ENCODE measurements at places on chromosomes 3 and 15. TPM values are rescaled to one million over a fixed set of nuclear protein-coding genes. Genes with fewer than 3 reads are reported as not detected.

Gene LPCAT4
- total RNA-seq, result 31.5 TPM

Gene RTP3
- not detected for total RNA-seq

Gene PLD1
- total RNA-seq, result 25.4 TPM

Gene SKOR1
- total RNA-seq, result 0.52 TPM

Gene WDR49
- total RNA-seq, result 1.2 TPM

Gene TKT
- 432 TPM for total RNA-seq

Gene ZCWPW2
- total RNA-seq, result 0.96 TPM

Gene SNX22
- total RNA-seq, result 28.3 TPM

Gene TTC21A
- total RNA-seq, result 11.6 TPM

Gene SLC28A1
- not detected for total RNA-seq

- no peak overlapping the region for H3K27ac ChIP-seq
- no peaks in the 10 kb centered on the region for H3K27me3 ChIP-seq
- no peak for DNase-seq
- H3K36me3 ChIP-seq, result no peaks in the 10 kb centered on the region
- H3K4me1 ChIP-seq, result peaks cover 8% of the 10 kb centered on the region
- no peak overlapping the region for H3K4me3 ChIP-seq
Measured at GRCh38 chr15:84947947-84948830, 33.5 kb upstream of the PDE8A start.

- no peak overlapping the region for H3K4me3 ChIP-seq
- no peaks in the 10 kb centered on the region for H3K36me3 ChIP-seq
- H3K4me1 ChIP-seq, result peaks cover 20% of the 10 kb centered on the region
- no peak overlapping the region for H3K27ac ChIP-seq
- no peaks in the 10 kb centered on the region for H3K27me3 ChIP-seq
- no peak for DNase-seq
Measured at GRCh38 chr3:171267104-171267503, 193.1 kb downstream of the TNIK start.

- no peak for DNase-seq
- no peak overlapping the region for H3K4me3 ChIP-seq
- H3K36me3 ChIP-seq, result no peaks in the 10 kb centered on the region
Measured at GRCh38 chr3:25074149-25074548, 353.9 kb upstream of the RARB start.

DNA sequence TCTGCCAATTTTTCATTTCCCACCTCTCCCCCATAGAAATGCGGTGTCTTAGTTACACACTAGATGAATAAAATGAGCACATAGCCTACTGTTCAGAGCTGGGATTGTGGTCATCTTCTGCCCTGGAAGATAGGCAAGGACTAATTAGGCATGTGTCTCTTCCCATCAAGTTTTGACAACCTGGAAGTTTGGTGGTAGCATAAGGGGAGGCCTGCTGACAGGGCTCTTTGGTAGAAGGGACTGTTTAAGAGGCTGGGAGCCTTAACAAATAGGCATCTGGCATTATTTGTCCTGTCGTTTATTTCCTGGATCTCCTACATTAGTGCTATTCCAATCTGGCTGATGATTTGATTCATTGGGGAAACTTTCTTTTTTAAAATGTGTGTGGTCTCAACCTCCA lies 512.3 kb downstream of the ZNF385D start:
- no peaks in the 10 kb centered on the region for H3K4me1 ChIP-seq
- no peak overlapping the region for H3K4me3 ChIP-seq
- H3K27me3 ChIP-seq, result no peaks in the 10 kb centered on the region

- no peaks in the 10 kb centered on the region for H3K27me3 ChIP-seq
- H3K4me3 ChIP-seq, result no peak overlapping the region
- H3K4me1 ChIP-seq, result peaks cover 8% of the 10 kb centered on the region
- DNase-seq, result no peak
Measured at GRCh38 chr3:158737976-158738615, 5.8 kb upstream of the RARRES1 start.

DNA sequence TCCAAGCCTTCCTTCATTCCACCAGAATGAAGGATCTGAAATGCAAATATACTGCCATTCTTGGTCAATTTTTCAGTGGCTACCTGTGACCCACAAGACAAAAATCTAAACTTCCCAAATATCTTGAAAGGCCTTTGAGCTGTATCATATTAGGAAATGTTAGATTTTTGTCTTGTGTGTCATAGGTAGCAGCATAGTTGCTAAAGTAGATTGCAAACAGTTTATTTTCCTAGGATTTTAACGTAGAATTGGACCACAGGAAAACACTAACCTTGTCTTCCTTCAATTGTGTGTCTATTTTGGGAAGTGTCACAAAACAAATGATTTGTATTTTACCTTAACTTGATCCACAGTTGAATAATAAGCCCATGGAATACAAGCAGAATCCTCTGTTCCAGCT lies 42.4 kb downstream of the CP start:
- peaks cover 15% of the 10 kb centered on the region for H3K36me3 ChIP-seq
- H3K27ac ChIP-seq, result no peak overlapping the region
- DNase-seq, result no peak
- H3K4me3 ChIP-seq, result no peak overlapping the region
- H3K4me1 ChIP-seq, result peaks cover 19% of the 10 kb centered on the region

- H3K4me3 ChIP-seq, result no peak overlapping the region
- DNase-seq, result no peak
- no peaks in the 10 kb centered on the region for H3K4me1 ChIP-seq
- no peaks in the 10 kb centered on the region for H3K36me3 ChIP-seq
Measured at GRCh38 chr3:130789782-130790322, 43.2 kb upstream of the PIK3R4 start.

DNA sequence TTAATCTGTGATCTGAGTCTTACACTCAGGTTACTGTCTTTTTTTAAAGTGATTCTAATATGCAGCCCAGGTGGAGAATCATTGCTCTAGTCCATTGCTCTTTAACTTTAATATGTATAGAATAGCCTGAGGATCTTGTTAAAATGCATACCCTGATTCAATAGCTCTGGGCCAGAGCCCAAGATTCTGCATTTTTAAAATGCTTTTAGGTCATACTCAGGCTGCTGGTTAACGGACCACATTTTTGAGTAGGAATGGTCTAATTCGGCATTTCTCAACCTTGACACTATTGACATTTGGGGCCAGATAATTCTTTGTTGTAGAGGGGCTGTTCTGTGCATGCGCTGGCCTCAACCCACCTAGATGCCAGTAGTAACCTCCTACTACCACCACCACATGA lies 20.9 kb upstream of the FSTL1 start:
- no peak overlapping the region for H3K4me3 ChIP-seq
- DNase-seq, result no peak
- H3K27ac ChIP-seq, result no peak overlapping the region

GRCh38 chr3:461006-461405 lies 264.4 kb downstream of the CHL1 start:
- no peaks in the 10 kb centered on the region for H3K36me3 ChIP-seq
- H3K27me3 ChIP-seq, result no peaks in the 10 kb centered on the region
- no peak overlapping the region for H3K27ac ChIP-seq
- H3K4me3 ChIP-seq, result no peak overlapping the region
- no peak for DNase-seq
